Type B pancreatic cell (in vitro differentiated cells): ENCODE measurements at places on chromosomes 6 and 20. TPM values are rescaled to one million over a fixed set of nuclear protein-coding genes. Genes with fewer than 3 reads are reported as not detected.

DNA sequence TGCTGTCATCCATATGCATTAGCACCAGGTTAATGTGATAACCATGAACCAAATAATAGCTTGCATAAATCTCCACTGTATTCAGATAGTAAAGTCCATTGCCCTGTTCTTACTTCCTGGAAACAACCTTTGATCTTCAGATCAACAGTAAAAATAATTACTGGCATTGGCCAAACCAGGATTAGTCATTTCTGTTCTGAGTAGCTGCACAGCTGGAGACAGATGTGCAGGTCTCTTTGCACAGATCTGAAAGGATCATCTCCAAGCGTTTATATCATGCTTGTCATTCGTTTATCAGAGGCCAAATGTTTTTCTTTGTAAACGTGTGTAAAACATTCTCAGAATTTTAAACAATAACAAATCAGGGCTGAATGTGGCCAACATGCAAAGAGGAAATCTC is 134.4 kb upstream of the HMGCLL1 start:
- H3K27me3 ChIP-seq: peaks cover 2% of the 10 kb centered on the region
- H3K4me3 ChIP-seq: no peak overlapping the region
- no peak for DNase-seq
- peaks cover 16% of the 10 kb centered on the region for H3K4me1 ChIP-seq
- no peak overlapping the region for H3K27ac ChIP-seq
- H3K36me3 ChIP-seq: peaks cover 3% of the 10 kb centered on the region

DNA sequence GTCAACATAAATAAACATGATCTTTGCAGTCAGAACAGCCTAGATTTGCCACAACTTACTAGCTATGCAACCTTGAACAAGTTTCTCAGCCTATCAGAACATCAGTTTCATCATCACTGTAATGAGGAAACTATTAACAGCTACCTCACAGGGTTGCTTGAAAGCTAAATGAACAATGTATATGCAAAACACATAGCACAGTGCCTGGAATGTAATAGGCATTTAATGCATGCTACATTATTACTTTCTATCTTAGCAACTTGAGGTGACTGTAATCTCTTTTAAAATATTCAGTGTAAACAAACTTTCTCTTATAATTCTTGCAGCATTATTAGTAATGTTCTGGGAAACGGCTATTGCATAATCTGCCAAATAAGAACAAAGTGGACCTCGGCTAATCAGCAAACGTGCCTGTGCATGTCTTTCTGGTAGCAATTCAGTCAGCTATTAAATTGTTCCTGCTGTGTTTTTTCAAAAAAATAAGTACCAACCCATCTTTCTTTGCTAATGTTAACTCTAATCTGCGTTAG is 61.5 kb downstream of the SYNE1 start:
- H3K27ac ChIP-seq: no peak overlapping the region
- no peaks in the 10 kb centered on the region for H3K4me1 ChIP-seq
- H3K4me3 ChIP-seq: no peak overlapping the region
- H3K36me3 ChIP-seq: no peaks in the 10 kb centered on the region

DNA sequence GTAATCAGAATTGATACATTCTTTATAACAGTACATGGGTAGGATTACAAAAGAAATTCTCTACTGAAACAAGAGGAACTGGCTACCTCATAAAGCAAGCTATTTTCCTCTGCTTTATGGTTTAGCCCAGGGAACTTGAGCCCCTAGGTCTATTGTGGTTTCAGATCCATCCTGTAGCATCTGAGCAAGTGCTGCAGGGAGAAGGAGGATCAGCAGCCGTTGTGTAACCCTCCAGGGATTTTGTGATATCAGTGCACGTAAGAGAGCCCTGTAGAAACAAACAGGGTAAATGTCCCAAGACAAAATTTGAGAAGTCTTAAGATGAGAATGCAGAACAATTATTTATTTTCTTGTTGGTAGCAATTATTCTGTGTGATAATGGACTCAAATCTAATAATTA is 165.2 kb upstream of the DEFB112 start:
- no peak overlapping the region for H3K4me3 ChIP-seq
- H3K27me3 ChIP-seq: no peaks in the 10 kb centered on the region
- no peaks in the 10 kb centered on the region for H3K36me3 ChIP-seq

DNA sequence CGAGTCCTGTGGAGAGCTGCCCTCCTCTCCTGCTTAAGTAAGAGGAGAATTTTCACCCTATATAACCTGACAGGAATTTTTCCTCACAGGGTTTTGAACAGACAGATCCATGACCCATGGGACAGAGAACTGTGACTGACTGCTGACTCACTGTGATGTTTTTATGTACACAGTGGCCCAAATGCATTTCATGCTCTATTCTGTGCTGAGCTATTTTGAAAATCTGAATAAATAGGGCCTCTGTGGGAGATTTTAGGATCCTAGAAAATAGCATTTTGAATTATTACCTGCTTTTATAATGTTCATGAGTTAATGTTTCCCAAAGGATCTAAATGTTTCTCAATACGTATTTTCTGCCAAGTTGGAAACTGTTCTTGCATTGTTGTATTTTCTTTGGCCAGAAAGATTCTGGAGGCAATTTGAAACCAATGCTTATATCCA is 577.4 kb downstream of the HTR1B start:
- H3K27me3 ChIP-seq: no peaks in the 10 kb centered on the region
- peaks cover 5% of the 10 kb centered on the region for H3K4me1 ChIP-seq
- no peaks in the 10 kb centered on the region for H3K36me3 ChIP-seq
- no peak for DNase-seq

DNA sequence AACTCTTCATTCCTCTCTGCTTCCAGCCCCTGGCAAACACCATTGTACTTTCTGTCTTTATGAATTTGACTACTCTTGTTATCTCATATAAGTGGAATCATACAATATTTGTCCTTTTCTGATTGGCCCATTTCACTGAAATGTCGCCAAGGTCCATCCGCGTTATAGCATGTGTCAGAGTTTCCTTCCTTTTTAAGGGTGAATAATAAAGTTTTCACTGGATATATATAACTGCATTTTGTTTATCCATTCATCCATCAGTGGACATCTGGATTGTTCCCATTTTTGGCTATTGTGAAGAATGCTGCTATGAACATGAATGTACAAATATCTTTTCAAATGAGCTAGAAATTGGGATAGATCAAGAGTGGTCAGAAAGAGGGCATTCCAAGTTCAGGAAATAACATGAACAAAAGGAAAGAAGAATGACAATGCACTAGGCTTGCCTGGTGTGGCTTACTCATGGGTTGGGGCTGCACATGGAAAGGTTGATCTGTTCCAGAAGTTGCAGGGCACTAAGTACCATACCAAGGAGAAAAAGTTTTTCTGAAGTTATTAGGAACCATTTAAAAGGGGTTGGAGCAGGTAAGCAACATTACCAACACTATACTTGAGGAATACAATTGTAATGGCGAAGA is 10.0 kb upstream of the L3MBTL3 start:
- no peak overlapping the region for H3K27ac ChIP-seq
- no peak for DNase-seq
- no peaks in the 10 kb centered on the region for H3K4me1 ChIP-seq

DNA sequence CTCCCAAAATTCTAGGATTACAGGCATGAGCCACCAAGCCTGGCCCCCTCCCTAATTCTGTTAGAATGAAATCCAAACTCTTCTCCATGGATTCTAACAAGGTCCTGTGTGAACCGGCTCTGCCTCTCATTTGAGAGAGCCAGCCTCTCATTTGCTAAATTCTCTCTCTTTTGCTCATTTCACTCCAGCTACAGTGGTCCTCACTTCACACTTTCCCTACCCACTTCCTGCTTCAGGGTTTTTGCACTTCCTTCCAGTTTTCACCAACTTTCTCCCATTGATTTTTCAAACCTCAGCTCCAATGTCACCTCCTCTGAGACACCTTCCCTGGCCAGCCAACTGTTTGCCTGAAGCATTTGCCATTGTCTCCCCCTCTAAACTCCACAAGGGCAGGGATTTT is 5.1 kb downstream of the COX4I2 start:
- H3K36me3 ChIP-seq: no peaks in the 10 kb centered on the region
- H3K4me3 ChIP-seq: no peak overlapping the region
- H3K27me3 ChIP-seq: no peaks in the 10 kb centered on the region
- peaks cover 7% of the 10 kb centered on the region for H3K4me1 ChIP-seq

DNA sequence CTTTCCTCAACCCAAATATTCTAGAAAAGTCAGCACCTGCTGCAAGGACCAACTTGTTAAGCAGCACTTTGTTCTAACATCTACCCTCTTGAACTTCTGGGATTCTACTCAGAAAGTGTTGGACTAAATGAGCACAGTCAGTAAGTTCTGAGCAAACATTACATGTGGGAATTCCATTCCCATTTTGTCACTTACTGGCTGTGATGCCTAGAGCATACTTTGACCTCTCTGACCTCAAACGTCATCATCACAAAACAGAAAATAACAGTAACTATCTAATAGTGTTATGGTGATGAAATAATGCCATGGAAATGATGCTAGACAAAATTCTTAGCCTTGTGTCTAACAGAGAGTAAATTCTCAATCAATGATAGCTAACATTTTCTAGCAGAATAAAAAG is 829.4 kb downstream of the EPHA7 start:
- no peaks in the 10 kb centered on the region for H3K27me3 ChIP-seq
- H3K27ac ChIP-seq: no peak overlapping the region
- no peaks in the 10 kb centered on the region for H3K36me3 ChIP-seq
- H3K4me3 ChIP-seq: no peak overlapping the region
- no peak for DNase-seq

GRCh38 chr6:18412068-18412467 is 24.9 kb downstream of the RNF144B start:
- DNase-seq: no peak
- H3K27ac ChIP-seq: no peak overlapping the region
- peaks cover 7% of the 10 kb centered on the region for H3K36me3 ChIP-seq
- H3K4me1 ChIP-seq: peaks cover 17% of the 10 kb centered on the region
- no peaks in the 10 kb centered on the region for H3K27me3 ChIP-seq

DNA sequence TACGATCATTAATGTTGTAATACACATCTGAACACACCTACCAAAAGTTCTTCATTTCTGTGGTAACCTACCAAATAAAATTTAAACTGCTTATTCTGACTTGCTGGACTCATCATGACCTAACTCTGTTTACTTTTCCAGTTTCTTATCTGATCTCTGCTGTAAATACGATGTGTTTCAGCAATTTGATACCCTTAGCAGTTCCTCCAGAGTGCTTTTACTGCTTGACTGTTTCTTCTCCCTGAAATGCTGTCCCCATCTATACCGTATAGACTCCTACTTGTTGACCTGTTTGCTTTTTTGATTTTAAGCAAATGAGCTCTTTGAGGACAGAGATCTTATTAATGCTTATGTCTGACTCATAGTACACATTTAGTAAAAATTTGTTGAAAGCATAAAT is 119.5 kb downstream of the SCAF8 start:
- no peak overlapping the region for H3K4me3 ChIP-seq
- no peaks in the 10 kb centered on the region for H3K27me3 ChIP-seq
- H3K27ac ChIP-seq: no peak overlapping the region
- peaks cover 18% of the 10 kb centered on the region for H3K36me3 ChIP-seq
- DNase-seq: no peak
- H3K4me1 ChIP-seq: peaks cover 28% of the 10 kb centered on the region

DNA sequence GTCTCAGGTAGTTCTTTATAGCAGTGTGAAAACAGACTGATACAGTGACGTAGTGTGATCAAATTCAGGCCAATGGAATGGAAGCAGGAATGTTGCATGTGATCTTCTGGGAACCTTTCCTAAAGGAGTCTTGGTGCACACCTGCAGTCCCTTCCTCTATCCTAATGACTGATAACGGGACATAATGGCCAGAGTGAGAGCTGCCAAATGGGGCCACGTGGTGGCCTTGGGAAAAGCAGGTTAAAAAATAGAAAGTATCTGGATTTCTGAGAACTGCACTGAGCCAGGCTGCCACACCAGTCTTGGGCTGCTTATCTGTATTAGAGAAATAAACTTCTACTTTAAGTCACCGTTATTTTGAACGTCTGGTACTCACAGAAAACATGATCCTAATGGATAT is 51.9 kb downstream of the MEP1A start:
- no peak for DNase-seq
- no peak overlapping the region for H3K4me3 ChIP-seq
- H3K27me3 ChIP-seq: peaks cover 8% of the 10 kb centered on the region
- no peaks in the 10 kb centered on the region for H3K36me3 ChIP-seq
- no peak overlapping the region for H3K27ac ChIP-seq

GRCh38 chr20:49560646-49561045 is 7.3 kb downstream of the PTGIS start:
- no peaks in the 10 kb centered on the region for H3K27me3 ChIP-seq
- no peak overlapping the region for H3K4me3 ChIP-seq
- H3K36me3 ChIP-seq: peaks cover 7% of the 10 kb centered on the region
- DNase-seq: no peak
- H3K27ac ChIP-seq: no peak overlapping the region

- peaks cover 25% of the 10 kb centered on the region for H3K4me1 ChIP-seq
- H3K27ac ChIP-seq: no peak overlapping the region
- H3K4me3 ChIP-seq: peak overlapping the region; percentile 61
- DNase-seq: no peak
Observed at GRCh38 chr20:330233-331149, 5.1 kb downstream of the SOX12 start.

DNA sequence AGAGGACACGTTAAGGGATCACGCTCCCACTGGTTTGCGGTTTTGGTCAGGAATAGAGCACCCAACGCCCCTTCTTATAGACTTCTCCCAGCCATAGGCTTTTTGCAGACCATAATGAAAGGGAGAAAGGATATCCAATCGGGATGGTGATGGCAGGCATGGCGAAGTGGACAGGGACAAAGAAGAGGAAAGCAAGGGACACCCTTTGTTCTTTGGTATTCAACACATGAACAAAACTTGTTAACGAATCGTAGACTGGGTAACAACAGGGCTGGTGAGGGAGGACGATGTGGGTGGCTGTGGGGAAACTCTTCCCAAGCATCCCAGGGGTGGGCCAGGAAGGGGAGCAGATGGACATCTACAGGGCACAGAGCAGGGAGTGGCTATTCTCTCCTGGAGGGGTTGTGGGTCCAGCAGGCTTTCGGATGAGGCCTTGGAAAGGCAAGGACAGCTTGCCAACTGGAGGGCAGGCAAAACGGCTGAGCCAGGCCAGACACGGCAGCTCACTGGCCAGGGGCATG is 1.4 kb upstream of the HSP90AB1 start:
- peak overlapping the region; percentile 100 for H3K27ac ChIP-seq
- peaks cover 23% of the 10 kb centered on the region for H3K4me1 ChIP-seq
- no peak for DNase-seq
- peaks cover 27% of the 10 kb centered on the region for H3K36me3 ChIP-seq
- peaks cover 6% of the 10 kb centered on the region for H3K27me3 ChIP-seq

DNA sequence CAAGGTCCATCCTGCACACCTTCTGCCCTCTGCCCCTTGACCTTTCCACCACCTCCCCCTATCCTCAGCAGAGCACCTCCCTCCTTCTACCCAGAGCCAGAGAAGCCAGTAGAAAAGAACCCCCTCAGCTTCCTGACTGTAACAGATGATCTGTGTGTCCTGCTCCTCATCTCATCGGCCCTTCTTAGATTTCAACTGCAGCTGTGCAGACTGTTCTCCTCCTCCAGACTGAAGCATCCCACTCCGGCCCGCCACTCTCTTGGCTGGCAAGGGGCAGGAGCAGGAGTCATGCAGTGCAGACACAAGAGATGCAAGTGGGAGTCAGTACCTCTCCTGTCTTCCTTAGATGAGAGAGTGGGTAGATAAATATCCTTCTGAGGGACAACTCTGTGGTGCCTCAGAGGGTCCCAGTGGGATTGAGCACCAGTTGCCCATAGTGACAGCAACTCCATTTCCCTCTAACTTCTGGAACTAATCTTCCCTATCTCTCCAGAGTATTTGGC is 163.5 kb upstream of the MLN start:
- H3K27ac ChIP-seq: no peak overlapping the region
- H3K4me1 ChIP-seq: peaks cover 12% of the 10 kb centered on the region
- no peak overlapping the region for H3K4me3 ChIP-seq
- DNase-seq: peak; percentile 62
- peaks cover 27% of the 10 kb centered on the region for H3K27me3 ChIP-seq

- peaks cover 2% of the 10 kb centered on the region for H3K27me3 ChIP-seq
- peaks cover 8% of the 10 kb centered on the region for H3K36me3 ChIP-seq
- no peak for DNase-seq
Observed at GRCh38 chr6:89111933-89112332, 5.9 kb downstream of the SRSF12 start.

The KLHDC3 gene
- total RNA-seq: 96.4 and 104 TPM in 2 replicates

The FAM209B gene
- total RNA-seq: 0.63 TPM in 1 of 2 replicates, not detected in the other

The KIFC1 gene
- 28.0 and 67.7 TPM in 2 replicates for total RNA-seq

The GSTA3 gene
- total RNA-seq: not detected in 2 replicates
